ENCODE measurements at places on chromosomes 4 and X.

GRCh38 chr4:139754938-139755337, 89.3 kb downstream of the MGST2 start:
- DNase-seq, result no peak

GRCh38 chr4:154039435-154040343, 250.8 kb upstream of the SFRP2 start:
- DNase-seq, result no peak

DNA sequence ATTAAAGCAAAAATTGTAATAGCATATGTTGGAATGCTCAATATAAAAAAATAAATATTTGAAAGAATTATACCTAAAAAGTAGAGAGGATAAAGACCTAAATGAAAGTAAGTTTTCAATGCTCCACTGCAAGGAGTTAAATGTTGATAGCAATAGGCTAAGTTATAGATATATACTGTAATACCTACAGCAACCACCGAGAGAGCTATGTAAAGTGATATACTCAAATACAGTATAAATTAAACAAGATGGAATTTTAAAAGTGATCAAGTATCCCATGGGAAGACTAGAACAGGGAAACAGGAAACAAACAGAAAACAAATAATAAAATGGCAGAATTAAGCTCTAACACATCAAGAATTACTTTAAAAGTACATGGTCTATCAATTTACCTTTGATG, 73.9 kb downstream of the CASP3 start:
- DNase-seq, result no peak

GRCh38 chrX:39196192-39197102, 395.2 kb downstream of the MID1IP1 start:
- DNase-seq, result peak; percentile 16

GRCh38 chrX:19683358-19683757, 168.1 kb upstream of the MAP3K15 start:
- no peak for DNase-seq

DNA sequence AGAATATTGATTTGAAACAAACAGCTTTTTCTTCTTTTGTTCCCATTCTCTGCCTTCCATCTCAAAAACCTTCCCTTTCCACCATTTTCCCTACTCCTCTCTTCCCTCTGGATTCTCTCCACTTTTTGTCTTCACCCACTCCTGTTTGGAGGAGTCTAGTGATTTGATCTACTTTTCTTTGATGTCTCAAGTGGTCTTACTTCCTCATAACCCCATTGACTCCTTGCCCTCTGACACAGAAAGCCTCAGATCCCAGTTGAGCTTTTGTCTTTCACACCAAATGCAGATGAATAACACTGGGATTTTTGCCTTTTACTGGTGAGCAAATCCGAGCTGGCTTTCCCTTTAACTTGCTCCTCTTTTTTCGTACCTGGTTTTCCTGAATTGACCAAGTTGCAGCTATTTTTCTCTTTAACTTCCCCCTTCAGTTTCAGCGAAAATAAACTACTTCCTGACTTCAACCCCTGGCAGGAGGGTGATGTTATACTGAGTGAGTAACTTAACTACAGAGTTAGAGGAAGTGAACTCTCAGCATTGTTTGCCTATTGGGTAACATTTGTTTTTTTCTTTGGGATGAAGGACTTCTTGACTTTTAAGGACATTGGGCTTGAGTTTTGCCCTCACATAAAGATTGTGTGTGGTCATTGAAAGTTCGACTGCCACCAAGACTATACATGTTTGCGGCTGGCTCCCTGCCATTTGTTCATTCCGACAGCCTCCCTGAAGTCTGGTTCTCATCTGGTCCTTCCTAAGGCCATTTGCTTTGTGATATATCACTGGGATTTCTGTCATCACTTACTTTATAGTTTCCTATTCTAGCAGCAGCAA, 392.8 kb upstream of the NR3C2 start:
- DNase-seq, result no peak

DNA sequence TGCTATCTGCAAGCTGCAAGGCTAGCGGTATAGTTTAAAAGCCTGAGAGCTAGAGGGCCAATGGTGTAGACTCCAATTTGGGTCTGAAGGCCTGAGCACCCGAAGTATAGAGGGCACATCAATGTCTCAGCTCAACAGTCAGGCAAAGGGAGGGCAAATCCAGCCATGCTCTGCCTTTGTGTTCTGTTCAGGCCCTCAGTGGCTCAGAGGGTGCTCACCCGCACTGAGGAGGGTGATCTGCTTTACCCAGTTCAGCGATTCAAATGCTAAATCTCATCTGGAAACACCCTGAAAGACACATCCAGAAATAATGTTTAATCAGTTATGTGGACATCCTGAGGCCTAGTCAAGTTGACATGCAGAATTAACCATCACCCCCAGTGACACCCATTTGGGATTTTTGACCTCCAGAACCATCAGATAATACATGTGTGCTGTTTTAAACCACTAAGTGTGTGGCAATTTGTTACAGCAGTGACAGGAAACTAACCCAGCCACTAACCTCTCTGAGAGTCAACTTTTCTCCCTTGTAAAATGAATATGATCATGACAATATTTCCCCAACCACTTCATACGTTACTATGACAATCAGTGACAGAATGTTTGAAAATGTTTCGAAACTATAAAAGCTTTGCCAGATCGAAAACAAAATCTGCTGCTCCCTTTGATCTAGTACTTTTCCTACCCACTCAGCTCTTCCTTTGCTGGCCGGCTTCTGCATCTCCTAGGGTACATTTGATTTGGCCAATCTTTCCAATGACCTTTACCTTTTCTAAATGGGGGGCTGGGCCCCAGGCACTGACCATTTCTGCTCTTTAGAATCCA, 8.4 kb upstream of the TBL1X start:
- no peak for DNase-seq

DNA sequence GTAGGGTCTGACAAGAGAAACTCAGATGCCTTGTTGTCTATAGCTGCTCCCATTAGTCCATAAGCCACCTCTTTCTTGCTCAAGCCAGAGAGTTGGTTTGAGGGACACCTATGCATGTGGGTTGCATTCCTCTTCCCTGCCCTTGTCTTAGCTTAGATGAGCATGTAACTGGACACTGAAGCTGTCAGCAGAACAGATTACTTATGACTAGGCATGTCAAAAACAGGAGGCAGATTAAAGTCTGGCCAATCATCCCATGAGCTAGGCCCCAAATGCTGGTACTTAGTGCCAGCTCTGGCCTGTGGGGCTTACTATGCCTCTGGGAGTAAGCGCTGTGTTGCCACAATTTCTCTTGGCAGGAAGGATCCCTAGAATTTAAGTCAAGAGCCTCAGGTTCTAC, 215.2 kb downstream of the AR start:
- no peak for DNase-seq

GRCh38 chrX:72306085-72306801, 529 bp upstream of the CITED1 start:
- DNase-seq, result no peak

DNA sequence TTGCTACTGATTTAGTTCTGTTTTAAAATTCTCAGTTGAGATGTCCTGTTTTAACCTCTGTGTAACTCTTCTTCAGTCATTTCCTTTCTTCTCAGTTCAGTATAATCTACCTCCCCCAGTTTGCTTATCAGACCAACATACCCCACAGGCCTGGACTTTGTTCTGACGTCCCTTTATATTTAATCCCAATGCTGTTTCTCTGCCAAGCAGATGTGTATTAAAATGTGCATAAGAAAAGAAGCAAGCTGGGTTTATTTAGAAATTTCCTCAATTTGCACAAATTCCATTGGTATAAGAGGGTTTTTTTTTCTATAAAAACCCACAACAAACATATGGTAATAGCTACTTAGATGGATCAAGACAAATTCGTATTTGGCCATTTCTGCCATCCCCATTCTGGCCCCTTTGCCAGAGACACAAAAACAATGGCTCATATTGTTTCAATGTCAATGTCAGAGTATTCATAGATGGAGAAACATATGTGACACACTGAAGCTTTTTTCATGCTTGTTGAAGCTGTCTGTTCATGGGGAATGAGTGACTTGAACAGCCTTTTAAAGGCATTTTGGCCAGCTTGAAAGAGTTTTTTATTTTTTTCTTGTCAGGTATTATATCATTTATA, 24.5 kb downstream of the HCCS start:
- no peak for DNase-seq

GRCh38 chr4:48518143-48518542, 28.1 kb downstream of the ZAR1 start:
- DNase-seq, result no peak

DNA sequence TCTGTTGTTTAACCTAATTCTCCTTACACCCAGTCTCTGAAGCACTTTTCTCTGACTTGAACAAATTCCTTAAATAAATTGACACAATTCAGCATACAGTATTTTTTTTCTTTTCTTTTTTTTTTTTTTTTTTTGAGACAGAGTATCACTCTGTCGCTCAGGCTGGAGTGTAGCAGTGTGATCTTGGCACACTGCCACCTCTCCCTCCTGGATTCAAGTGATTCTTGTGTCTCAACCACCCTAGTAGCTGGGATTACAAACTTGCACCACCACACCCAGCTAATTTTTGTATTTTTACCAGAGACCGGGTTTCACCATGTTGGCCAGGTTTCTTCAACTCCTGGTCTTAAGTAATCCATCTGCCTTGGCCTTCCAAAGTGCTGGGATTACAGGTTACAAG, 1498.1 kb upstream of the PCDH10 start:
- no peak for DNase-seq

GRCh38 chr4:16048619-16049419, 35.0 kb downstream of the PROM1 start:
- DNase-seq, result no peak

- no peak for DNase-seq
Measured at GRCh38 chr4:76563454-76564122, 128.6 kb downstream of the SHROOM3 start.

DNA sequence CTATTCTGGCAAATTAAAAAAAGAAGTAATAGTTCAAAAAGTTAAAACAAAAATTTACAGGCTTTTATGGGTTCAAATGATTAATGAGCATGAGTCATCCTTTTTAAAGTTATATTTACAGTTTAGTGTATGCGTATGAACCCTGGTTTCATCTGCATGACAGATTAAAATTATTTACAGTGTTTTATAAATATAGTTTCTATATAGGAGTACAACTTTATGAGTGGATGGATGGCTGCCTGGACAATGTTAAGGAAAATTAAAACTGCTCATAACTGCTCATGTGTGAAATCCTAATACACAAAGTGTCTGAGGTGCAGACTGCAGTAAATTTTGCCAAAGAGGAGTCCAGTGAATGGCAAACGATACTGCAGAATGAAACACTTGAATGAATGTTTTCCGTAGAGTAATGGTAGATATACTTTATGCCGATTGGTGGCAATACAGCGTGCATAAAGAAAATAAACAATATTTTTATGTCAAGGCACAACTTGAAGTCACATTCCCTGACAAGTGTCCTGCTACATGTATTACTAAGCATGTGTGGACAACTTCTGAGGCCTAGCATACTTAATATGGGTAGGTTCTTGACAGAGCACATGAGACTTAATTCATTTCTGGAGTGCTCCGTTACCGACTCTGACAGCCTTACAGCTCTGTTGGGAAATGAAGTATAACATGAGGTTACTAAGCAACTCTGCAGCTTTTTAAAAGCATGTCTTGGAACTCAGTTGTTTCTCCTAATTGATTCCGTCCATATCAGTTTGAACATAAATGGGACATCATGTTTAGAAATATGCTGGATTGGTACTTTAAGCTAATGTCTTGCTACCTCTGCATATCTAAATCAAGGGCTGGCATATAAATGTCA, 985.6 kb upstream of the PCDH7 start:
- DNase-seq, result no peak

- peak; percentile 54 for DNase-seq
Measured at GRCh38 chr4:3442959-3443749, 1.4 kb downstream of the HGFAC start.

GRCh38 chrX:16488959-16489358, 161.0 kb upstream of the S100G start:
- no peak for DNase-seq

DNA sequence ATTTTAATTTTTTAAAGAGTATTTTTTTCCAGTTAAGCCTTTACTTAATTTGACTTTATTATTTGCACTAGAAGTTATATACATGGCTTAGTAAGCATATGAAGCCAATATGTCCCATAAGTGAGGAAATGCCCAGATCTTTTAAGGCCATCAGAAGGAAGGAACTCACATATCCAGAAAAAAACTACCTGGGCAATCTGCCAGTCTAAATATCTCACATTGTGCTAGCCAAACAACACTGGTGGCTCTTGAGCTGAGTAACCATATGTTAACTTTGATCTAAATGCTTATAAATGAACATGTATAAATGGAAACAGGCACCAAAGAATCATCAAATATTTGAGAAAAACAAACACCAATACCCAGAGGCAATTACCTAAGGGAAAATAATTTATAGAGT, 138.6 kb upstream of the APOOL start:
- no peak for DNase-seq

DNA sequence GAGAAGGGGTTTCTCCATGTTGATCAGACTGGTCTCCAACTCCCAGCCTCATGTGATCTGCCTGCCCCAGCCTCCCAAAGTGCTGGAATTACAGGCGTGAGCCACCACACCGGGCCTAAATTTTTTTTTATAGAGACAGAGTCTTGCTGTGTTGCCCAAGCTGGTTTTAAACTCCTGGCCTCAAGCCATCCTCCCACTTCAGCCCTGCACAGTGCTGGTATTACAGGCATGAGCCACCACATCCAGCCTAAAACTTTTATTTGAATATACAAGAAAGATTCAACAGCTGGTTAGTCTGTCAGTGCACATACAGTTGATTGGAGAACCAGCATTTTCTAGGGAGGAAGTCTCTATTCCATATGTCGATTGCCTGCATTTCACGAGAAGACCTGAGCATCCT, 91.2 kb downstream of the LRP2BP start:
- DNase-seq, result no peak

- DNase-seq, result no peak
Measured at GRCh38 chrX:84064814-84065213, 123.2 kb downstream of the RPS6KA6 start.

DNA sequence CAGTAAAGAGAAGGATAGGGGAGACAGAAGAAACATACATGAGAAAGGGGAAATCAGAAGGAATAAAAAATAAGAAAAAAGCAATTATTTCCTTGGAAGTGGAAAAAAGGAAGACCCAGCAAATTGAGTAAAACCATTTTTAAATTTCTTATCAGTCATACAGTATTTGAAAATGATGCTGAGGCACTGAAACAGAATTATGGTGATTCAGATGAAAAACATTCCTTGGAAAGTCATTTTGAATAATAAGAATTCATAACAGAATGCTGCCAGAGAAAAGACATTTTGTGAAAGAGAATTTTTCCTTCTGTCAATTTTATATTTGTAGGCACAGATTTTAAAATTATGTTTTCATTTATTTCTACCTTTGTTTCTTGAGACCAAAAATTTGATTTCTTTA, 895.5 kb upstream of the EPHA5 start:
- DNase-seq, result no peak

- peak; percentile 36 for DNase-seq
Measured at GRCh38 chrX:74449322-74449936, 28.1 kb downstream of the SLC16A2 start.

GRCh38 chr4:30726090-30726675, 6.0 kb downstream of the PCDH7 start:
- no peak for DNase-seq

Data from activated CD4-positive, alpha-beta T cell treated with anti-CD3 and anti-CD28 coated beads, Interleukin-2, amount 50 U/mL, for 4 hours (primary cell).